ENCODE measurements at places on chromosomes 7 and 10.

GRCh38 chr7:126979722-126980121, 273.0 kb downstream of the GRM8 start:
- no peak overlapping the region for H3K27ac ChIP-seq
- no peaks in the 10 kb centered on the region for H3K36me3 ChIP-seq
- no peaks in the 10 kb centered on the region for H3K4me1 ChIP-seq
- DNase-seq: no peak
- H3K4me3 ChIP-seq: no peak overlapping the region
- no peaks in the 10 kb centered on the region for H3K27me3 ChIP-seq

GRCh38 chr7:102120666-102121195, 165.9 kb upstream of the SH2B2 start:
- H3K27ac ChIP-seq: no peak overlapping the region
- H3K4me3 ChIP-seq: no peak overlapping the region
- peak; percentile 21 for DNase-seq
- H3K27me3 ChIP-seq: no peaks in the 10 kb centered on the region
- peaks cover 2% of the 10 kb centered on the region for H3K36me3 ChIP-seq
- no peaks in the 10 kb centered on the region for H3K4me1 ChIP-seq

DNA sequence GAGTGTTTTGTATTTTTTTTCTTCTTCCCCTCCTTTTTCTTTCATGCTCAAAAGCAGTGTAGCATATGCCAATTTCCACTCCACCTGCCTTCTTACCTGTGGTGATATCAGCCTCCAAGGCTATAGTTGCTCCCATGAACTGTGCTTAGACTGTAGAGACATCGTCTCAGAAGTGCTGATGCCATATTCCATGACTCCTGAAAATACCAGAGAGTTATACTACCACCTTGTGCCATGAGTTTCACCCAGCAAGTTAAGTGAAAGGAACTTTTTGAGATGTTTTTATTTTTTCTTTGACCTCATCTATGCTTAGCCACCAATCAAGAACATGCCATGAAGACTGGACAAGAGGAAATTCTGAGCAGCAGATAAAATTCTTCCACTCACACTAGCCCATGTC, 142.8 kb upstream of the SEMA3E start:
- no peaks in the 10 kb centered on the region for H3K4me1 ChIP-seq
- no peaks in the 10 kb centered on the region for H3K27me3 ChIP-seq
- no peak overlapping the region for H3K4me3 ChIP-seq
- no peak overlapping the region for H3K27ac ChIP-seq

DNA sequence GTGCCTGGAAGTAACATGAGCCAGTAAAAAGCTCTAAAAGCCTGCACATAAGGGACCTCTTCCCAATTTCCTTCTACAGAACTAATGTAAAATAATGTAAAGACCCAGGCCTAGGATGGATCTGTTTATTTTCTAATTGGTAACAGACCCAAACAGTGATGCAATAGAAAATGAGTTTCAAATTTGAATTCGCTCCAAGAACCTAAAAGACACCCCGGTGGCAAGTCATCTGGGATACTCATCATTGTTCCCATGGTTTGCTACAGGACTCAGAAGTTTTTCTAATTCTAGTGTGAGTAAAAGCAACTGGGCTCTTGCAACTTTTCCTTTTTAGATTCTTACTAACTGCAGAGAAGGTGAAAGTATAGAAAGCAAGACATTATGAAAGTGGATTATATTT, 271.3 kb upstream of the CACNA2D1 start:
- H3K36me3 ChIP-seq: no peaks in the 10 kb centered on the region
- no peak overlapping the region for H3K4me3 ChIP-seq
- no peak overlapping the region for H3K27ac ChIP-seq
- H3K27me3 ChIP-seq: no peaks in the 10 kb centered on the region
- H3K4me1 ChIP-seq: no peaks in the 10 kb centered on the region
